Activated CD8-positive, alpha-beta memory T cell treated with anti-CD3 and anti-CD28 coated beads, Interleukin-2, amount 50 U/mL, for 4 hours (primary cell): ENCODE measurements at places on chromosomes 12 and 14.

DNA sequence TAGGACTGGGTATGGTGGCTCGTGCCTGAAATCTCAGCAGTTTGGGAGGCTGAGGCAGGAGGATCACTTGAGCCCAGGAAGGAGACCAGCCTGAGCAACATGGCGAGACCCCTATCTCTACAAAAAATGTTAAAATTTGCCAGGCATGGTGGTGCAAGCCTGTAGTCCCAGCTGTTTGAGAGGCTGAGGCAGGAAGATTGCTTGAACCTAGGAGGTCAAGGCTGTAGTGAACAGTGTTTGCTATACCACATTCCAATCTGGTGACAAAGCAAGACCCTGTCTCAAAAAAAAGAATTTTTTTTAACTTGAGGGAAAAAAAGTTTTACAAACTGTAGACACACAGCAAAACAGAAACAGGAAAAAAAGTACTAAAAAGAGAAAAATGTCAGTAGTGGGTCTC is 2.3 kb upstream of the MAP3K9 start:
- no peak for DNase-seq

GRCh38 chr12:78863482-78864402 is 832 bp upstream of the SYT1 start:
- no peak for DNase-seq

- DNase-seq, result no peak
Measured at GRCh38 chr12:50220363-50220995, 53.3 kb upstream of the CERS5 start.

GRCh38 chr14:75156111-75156510 is 20.3 kb downstream of the TMED10 start:
- DNase-seq, result no peak

GRCh38 chr14:104081951-104082464 is 3.5 kb upstream of the ASPG start:
- no peak for DNase-seq

DNA sequence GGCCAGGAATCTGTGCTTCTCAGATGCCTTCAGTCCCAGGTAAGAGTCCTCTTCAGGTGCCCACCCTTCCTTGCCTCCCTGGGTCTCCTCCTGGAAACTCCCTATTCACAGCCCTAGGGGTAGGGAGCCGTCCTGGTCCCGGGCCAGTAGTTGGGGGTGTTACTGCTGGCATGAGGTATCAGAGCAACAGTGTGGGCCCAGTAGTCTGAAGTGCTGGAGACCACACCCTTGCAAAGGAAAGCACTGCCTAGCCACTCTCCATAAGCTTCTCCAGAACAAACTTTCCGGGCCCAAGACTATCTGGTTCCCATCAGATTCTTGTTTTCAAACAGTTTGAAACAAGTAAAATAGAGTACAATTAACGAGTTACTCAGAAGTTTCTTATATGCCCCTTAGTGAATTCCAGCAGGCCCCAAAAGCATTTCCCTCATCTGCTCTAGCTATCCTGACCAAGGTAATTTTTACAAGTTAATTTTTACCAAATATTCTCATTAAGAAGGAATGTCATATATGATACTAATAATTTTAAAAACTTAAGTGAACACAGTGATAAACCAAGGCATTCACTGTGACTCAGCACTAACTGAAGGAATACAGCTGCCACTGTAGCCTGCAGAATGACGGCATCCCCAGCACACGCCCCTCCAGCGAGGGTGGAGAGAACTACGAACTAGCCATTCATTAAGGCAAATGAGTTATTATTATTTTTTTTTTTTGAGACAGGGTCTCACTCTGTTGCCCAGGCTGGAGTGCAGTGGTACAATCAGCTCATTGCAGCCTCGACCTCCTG is 49.4 kb downstream of the MOK start:
- DNase-seq, result no peak

DNA sequence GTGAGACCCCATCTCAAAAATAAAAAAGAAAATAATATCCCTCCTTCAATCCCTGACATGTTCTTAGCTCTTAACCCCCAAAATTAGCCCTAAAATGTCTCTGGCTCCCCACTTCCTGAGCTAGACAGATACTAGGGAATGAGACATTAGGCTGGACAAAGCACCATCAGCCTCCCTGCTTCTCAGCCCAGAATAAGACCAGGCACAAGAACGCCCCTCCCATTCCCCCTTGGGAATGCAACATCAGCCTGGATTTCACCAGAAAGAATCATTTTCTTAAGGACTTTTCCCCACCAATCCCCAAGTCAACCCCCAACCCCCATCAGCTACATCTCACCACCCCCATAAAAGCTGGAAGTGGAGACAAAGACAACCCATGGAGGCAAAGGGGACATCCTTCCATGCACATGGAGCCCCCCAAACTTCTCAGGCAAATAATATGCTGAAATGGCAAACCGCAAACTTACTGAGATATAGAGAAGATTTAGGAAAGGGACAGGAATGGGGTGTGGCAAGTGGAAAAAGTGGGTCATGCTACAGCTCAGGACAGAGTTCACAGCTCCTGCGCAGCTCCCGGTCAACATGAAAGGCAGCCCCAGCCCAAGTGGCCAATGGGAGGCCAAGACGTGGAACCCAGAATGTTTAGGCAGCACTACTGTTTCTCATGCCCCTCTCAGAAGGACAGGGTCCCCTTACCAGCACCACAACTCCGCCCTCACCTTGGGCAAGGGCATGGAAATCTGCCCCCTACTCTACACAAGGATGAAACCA is 2.7 kb downstream of the CHD4 start:
- no peak for DNase-seq

DNA sequence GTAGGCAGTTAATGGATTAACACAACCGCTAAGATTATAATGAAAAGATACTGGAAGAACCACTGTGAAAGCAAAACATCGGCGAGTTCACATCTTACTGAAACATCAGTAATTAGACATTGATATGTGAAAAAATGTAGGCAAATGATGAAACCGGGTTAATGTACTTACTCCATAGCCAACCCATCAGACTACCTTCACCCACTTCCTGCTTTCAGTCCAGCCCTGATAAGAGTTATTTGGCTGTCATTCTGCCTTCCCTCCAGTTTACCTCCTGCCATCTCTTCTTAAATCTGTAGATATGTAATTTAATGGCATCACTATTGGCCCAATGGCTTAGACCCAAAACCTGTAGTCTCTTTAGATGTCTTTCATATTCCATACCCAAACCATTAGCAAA is 46.0 kb upstream of the LGR5 start:
- no peak for DNase-seq

GRCh38 chr14:23610090-23610814 is 25.9 kb upstream of the DHRS2 start:
- no peak for DNase-seq

- no peak for DNase-seq
Measured at GRCh38 chr12:50732591-50732990, 31.3 kb upstream of the ATF1 start.

DNA sequence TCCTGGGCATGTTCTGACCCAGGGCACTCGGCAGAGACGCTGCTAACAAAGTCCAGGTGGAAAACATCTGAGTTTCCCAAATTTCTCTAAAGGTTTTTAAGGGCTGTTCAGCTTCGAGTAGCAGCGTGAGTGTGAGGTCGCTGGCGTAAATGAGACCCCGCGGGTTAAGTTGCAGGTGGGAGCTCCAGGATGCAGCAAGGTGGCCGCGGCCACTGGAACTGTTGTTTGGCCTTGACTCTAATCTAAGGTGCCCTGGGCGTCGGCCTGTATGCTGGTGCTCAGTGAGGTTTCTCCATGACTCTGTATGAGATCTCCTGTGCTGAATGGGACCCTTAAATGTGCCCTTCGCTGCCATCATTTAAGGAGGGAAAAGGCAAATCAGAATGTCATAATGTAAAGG is 50.7 kb downstream of the ELK3 start:
- no peak for DNase-seq

DNA sequence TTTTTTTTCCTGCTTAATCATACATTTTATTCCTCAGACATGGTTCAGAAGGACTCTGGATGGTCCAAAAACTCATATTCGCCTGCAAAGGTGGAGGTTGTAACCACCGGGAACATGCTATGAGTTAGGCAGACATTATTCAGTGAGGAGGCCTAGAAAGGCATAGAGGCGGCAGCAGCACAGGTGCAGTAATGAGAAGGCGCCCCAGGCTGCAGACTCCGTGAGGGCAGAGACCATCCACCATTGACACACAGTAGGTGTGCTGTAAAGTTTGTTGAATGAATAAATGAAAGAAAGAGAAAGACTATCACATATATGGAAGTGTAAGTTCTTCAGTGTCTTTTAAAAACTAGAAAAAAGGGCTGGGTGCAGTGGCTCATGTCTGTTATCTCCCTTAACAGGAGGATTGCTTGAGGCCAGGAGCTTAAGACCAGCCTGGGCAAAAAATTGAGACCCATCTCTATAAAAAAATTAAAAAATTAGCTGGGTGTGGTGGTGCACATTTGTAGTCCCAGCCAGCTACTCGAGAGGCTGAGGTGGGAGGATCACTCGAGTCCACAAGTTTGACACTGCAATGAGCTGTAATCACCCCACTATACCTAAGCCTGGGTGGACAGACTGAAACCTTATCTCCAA is 34.5 kb upstream of the PTGR2 start:
- no peak for DNase-seq

DNA sequence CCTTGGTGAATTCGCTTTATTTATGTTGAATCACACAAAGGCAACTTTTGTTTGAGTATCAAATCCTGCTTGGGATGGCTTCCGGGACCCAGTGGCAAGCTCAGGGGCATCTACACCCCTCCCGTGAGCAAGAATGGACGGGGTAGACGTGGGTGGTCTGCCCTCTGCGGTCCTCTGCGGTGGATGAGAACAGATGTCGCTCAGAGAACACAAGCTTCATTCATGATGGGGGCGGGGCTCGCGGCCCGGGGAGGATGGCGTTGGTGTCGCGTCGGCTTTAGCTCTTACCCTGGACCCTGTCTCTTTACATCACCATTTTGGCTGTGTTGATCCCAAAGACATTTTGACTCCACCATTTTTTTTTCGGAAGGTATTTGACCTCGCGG is 158.5 kb upstream of the RTL1 start:
- DNase-seq, result no peak

DNA sequence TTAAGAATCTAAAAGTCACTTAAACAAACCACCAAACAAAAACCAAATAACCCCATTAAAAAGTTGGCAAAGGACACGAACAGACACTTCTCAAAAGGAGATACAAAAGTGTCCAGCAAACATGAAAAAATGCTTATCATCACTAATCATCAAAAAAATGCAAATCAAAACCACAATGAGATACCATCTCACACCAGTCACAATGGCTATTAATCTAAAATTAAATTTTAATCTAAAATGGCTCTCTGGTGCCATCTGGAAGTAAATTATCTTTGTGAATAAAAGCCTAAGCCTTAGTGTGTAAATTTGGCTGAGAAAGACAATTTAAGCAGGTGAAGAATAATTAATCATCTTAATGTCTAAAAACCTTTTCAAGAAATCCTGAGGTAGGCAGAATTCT is 204.5 kb upstream of the PPFIA2 start:
- no peak for DNase-seq

DNA sequence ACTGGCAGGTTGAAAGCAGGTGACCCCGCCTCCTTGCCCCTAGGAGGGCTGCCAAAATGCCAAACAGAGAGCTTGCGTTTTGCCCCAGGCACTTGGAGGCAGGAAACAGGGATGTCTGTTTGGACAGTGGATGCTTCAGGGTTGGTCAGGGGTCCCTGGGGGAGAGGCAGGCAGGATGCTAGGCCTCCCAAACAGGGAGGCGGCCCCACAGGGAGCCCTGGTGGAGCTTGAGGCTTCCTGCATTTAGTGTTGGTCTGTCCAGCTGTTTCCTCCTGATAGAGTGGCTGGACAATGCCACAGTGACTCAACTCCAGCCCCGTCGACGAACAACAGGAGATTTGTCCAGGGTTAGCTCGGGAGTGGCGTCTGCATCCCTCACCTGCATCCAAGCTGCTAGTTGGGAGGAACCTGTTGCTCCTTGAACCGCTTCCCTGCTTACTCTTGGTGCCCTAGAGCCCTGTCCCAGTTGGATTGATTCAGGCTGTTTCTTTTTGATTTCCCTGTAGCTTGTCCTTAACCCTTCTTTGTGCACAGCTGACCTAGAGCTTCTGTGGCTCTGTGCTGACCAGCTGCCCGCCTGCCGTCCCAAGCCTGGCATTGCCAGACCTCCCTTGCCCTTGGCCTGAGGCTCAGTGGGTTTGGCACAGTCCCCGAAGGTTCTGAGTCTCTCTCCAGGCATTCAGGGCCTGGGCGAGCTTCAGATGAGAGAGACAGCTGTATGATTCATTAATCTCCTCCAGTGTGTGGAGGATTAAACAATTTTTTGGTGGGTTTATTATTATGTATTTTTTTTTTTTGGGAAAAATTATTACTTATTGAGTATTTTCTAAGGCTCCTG is 45.9 kb downstream of the TSPAN9 start:
- DNase-seq, result no peak

GRCh38 chr14:89330236-89331002 is 86.6 kb downstream of the FOXN3 start:
- no peak for DNase-seq

- no peak for DNase-seq
Measured at GRCh38 chr14:102728501-102728900, 48.7 kb upstream of the TRAF3 start.

DNA sequence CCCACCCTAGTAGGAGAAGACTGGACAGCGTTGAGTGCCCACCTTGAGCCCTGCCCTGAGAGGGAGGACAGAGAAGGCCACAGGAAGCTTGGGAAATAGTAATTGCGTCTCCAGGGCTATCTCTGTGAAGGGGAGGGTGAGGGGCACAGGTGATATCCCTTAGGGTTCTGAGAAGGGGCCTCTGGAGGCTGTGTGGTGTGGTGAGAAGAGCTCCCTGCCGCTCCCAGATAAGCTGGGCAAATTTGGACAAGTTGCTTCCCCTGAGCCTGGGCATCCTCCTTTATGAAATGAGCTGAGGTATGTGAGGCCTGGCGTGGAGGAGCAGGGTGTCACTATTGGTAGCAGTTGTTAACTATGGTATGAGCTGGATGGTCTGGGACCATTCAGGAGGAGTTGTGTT is 23.5 kb upstream of the LRP1-AS start:
- no peak for DNase-seq

GRCh38 chr12:9361879-9362326 is 153.7 kb upstream of the PZP start:
- no peak for DNase-seq

DNA sequence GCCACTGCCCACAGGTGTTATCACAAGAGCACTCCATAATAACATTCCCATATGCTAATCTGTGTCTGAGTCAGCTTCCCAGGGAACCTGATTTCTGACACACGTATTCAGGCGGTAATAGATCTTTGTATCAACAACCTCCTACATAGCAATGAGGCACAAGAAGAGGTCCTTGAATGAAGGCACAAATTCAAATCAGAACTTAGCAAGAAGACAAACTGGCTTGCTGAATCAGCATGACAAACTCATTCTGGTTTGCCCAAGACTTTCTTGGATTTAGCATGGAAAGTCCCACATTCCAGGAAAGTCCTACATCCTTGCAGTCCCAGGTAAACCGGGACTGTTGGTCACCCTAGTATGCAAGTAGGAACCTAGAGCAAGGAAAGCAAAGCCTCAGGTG is 33.9 kb upstream of the RNU6-7 start:
- no peak for DNase-seq
